ENCODE measurements at places on chromosomes 11 and 22.

DNA sequence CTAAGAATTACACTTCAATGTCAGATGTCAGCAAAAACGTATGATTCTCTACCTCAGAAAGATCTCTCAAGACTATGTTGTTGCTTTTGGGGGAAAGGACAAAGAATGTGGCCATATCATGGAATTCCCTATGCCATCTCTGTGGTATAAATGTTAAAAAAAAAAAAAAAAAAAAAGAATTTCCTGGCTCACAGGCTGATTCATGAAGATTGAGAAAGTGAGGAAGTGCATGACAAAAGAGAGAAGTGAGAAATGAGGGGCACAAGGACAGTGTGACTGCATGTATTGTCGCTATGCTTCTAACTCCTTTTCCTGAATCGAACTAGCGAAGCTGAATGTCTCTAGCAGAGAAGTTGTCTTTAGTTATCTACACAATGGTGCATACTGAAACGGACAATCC is 80.6 kb upstream of the CARD18 start:
- DNase-seq: no peak

- no peak for DNase-seq
These were observed 6.6 kb downstream of the RNF121 start for GRCh38 chr11:71935338-71935925.

GRCh38 chr11:105381941-105382340 is 227.9 kb upstream of the GRIA4 start:
- DNase-seq: no peak

GRCh38 chr11:126591966-126592489 is 236.5 kb downstream of the ST3GAL4 start:
- DNase-seq: no peak

DNA sequence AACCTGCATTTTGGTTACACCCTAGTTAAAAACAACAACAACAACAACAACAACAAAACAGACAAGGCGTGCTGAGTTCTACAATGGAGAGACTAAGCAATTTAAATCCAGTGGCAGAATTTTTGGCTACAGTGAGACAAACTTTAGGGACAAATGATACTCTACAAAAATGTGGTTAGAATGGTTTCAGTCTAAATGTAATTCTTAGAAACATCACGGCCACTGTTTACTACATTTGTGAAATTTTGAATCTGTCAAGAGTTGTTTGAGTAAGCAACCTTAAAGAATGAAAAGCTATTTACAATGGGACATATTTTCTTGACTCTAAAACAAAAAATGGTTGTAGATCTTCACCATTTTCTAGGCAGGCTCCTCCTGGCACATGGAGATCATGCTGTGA is 259.4 kb downstream of the SWAP70 start:
- peak; percentile 15 for DNase-seq

- DNase-seq: peak; percentile 52
These were observed 39.8 kb downstream of the SYN3 start for GRCh38 chr22:33018232-33018864.

DNA sequence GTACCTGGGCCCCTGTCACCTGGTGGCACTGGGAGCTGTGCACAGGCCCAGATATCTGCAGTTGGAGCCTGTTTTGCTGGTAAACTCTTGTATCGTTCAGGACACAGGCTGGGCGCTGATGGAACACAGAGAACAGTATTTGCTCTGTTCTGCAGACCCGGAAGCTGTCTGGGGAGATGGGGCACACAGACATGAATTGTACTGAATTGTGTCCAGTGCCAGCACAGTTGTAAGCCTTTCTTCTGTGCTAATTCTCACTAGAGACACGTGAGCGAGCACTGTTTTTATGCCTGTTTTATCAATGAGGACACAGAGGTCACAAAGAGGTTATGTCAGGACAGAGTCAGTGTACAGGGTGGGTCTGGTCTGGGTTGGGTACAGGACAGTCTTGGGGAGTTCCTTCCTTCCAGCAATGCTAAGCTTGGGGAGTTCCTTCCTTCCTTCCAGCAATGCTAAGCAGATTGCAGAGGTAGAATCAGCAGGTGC is 24.4 kb upstream of the ACR start:
- DNase-seq: no peak

- peak; percentile 55 for DNase-seq
These were observed 33.0 kb upstream of the RDX start for GRCh38 chr11:110329445-110329844.

DNA sequence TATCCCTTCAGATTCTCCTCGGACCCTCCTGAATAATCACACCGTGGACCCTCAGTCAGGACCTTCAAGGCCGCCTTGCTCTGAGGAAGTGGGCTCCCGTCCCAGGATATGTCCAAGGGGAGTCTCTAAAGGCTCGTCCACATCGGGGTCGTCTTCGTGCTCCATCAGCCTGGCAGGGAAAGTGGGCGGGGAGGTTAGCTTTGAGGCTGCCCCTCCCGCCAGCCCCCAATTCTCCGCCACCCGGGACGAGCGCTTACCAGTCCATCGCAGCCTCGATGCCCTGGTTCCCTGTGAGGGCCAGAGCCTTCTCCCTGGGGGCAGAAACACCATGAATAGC is 472 bp downstream of the UBXN1 start:
- no peak for DNase-seq

DNA sequence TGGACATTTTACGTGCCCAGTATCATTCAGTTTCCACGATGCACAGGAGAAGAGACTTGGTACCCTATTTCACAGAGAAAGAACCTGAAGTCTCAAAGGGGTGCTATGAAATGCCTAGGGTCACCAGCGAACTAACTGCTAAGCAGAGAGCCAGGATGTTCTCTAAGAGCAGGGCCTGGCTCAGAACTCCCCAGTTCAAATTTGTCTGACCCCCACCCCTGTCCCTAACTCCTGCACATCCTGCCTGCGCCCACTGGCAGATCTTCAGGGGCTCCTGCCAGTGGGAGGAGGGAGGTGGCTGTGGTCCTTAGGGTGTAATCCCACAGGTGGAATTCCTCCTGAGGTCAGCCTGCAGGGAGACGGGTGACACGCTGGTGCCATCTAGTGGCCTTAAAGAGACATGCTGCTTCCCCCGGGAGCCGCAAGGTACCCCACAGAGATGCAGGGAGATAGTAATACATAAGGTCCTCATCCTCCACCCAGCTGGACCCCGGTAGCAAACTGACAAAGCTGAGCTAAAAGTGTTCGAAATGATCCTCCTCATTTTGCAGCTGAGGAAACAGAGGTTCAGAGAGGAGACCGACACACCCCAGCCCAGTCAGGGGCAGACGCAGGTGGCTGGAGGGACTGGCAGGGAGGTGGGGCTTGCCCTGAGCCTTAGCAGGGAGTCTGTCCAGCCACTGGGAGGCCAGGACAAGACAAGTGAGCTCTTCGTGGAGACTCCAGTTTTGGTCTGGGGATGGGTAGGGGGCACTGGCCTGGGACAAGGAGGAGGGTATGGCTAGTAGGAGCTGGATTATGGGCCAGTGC is 34.1 kb downstream of the MB start:
- DNase-seq: peak; percentile 58

- DNase-seq: no peak
These were observed 12.0 kb downstream of the IFITM10 start for GRCh38 chr11:1738380-1738779.

DNA sequence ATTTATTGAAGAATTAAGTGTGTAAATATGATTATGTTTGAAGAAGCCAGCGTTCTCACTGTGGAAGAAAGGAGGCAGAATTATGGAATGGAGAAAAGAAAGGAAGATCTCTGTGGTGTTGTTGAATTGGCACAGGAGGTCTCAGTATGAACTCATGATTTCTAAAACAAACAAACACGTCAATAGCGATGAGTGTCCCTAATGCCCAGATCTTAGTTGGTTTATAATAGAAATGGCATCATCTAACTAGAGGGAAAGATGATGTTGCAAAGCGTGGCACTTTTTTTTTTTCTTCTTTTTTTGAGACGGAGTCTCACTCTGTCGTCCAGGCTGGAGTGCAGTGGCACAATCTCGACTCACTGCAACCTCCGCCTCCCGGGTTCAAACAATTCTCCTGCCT is 39.2 kb upstream of the SLN start:
- no peak for DNase-seq

GRCh38 chr22:31286360-31287255 is 5.7 kb downstream of the PIK3IP1 start:
- peak; percentile 82 for DNase-seq

DNA sequence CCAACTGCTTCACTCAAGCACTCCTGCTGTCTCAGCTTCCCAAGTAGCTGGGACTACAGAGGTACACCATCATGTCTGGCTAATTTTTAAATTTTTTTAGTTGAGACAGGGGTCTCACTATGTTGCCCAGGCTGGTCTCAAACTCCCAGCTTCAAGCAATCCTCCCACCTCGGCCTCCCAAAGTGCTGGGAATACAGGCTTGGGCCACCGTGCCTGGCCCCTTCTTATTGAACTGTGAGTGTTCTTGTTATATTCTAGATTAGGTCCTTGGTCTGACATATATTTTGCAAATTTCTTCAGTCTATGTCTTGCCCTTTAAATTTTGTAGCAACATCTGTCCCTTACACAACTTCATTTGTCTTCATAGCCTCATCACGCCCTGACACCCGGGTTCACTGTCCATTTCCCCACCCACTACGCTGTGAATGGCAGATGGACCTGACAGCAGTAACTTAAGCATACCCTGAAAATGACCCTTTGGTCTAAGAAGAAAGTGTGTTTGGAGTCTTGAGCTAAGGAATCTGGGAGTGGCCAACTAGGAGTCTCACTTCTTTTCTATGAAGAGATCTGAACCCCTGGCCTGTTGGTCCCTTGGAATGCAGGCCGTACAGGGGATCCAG is 4.2 kb upstream of the FAM118A start:
- DNase-seq: no peak

DNA sequence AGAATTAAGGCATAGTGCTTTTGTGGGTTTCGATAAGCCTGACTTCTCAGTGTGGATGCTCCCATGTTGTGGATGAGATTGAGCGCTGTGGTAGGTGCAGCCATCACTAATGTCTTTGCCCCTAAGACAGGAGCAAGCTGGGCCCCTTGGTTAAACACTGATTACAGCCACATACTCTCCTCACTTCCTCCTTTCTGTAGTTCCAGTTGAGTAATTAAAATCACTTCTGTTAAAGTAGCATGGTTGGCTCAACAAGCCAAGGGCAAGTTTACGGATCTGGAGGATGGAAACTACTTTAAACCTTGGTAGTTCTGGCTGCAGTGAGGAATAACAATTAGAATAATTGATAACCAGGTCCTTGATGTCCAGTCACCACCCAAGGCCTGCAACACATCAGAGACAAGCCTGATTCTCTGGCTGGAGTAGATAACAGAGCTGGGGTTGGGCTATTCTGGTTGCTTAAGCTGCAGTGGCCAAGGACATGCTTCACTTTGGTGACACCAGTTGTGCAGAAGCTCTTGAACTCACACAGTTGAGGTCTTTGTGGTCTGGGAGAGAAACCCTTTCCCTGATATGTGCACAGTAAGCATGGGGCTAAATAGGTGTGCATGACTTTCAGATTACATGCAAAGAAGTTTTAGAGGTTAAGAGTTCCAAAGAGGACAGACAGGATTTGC is 81.3 kb downstream of the KIRREL3 start:
- peak; percentile 13 for DNase-seq

GRCh38 chr11:45616802-45617549 is 48.4 kb downstream of the CHST1 start:
- DNase-seq: no peak

GRCh38 chr11:122204206-122204605 is 88.2 kb upstream of the BLID start:
- DNase-seq: no peak

DNA sequence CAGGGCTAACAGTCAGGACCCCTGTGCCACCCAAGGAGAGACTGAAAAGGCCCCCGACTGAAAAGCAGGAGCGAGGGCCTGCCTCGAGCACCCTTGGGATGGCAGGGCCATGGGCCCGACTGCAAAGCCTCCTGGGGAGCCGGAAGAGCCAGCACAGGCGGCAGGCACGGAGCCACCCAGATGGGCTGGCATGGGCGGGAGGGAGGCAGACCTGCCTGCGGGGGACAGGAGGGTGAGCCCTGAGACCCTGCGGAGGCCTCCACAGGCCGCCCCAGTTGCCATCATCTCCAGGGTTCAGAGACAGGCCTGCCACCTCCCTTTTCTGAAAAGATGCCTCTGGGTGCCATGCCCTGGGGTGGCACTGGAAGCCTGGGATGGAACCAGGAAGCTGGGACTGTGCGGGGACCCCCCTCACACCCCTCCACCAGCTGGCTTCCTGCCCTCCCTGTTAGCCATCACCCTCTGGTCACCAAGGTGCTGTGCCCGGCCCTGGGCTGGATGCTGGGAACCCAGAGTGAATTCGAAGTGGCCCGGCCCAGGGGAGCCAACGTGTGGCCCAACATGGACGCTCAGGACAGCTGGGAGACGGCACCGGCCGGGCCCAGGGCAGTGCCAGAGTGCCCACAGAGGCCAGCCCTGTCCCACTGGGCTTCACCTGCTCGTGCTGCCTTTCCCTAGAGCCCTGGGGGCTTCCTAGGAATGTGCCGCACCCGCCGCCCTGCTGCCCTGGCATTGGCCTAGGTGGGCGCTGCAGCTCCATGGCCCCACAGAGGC is 13.8 kb downstream of the TSPAN32 start:
- no peak for DNase-seq

DNA sequence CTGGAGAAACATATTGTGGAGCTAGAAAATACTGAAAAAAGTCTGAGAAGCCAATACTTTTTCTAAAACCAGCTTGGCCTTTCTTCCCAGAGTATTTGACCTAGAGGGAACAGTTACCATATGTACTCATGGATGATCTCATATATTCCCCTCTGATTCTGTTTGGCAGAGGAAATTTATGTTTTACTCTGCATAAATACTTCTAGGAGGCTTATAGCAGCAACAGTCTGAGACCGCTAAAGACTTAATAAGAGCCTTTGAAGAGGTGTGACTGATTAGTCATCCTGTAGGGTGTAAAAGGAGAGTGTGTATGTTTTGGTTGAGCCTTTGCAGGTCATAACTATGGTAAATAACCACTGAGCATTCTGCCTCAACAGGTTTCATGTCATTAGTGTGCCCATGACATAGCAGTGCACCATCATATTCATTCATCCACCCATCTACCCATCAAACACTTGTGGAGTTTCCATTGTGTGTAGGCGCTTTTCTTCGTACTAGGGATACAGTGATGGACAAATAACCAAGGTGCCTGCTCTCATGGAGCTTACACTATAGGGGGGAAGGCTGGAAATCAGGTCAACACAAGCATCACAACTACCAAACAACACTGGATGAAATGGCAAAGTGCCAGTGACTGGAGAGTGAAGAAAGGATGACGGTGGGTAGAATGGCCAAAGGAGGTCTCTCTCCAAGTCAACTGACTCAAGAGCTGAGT is 44.5 kb downstream of the TRAF6 start:
- no peak for DNase-seq

GRCh38 chr11:31340903-31341572 is 28.5 kb downstream of the DCDC1 start:
- peak; percentile 27 for DNase-seq

DNA sequence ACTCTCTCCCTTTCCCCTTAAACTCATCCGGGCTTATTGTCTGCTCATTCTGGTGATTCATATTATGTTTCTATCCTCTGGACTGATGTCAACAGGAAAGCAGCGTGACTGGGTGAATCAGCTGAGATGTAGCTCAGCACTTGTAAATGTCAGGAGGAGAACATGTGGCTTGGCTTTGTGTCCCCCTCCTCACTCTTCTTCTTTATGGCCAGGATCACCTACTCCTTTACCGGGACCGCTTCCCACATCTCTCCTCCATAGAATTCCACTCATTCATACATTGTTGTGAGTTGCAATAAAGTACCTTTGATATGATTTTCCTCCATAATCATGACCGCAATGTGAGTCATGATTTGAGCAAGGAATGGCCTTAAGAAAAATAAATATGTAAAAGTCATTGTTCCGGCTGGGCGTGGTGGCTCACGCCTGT is 15.8 kb upstream of the SYN3 start:
- no peak for DNase-seq

- no peak for DNase-seq
These were observed 326.3 kb downstream of the NTM start for GRCh38 chr11:131696690-131697089.

GRCh38 chr11:28176351-28176750 is 68.2 kb downstream of the METTL15 start:
- DNase-seq: no peak
